ENCODE measurements at places on chromosomes 16 and 17. TPM values are rescaled to one million over a fixed set of nuclear protein-coding genes. Genes with fewer than 3 reads are reported as not detected.

The CES3 gene
- total RNA-seq = 2.0 TPM

The P3H4 gene
- 6.7 TPM for total RNA-seq

The CCDC102A gene
- 10.5 TPM for total RNA-seq

- DNase-seq = no peak
Measured at GRCh38 chr16:11130978-11131665, 124.9 kb downstream of the SOCS1 start.

The SLC12A3 gene
- total RNA-seq = not detected

- DNase-seq = peak; percentile 80
Measured at GRCh38 chr16:55760310-55761001, 72.4 kb downstream of the CES1 start.

The SP6 gene
- 0.08 TPM for total RNA-seq
